H1 (cell line): ENCODE measurements at places on chromosomes 16 and 17. TPM values are rescaled to one million over a fixed set of nuclear protein-coding genes. Genes with fewer than 3 reads are reported as not detected.
A peak's percentile ranks its signal among the peaks of the same experiment; 100 is the strongest.

The FASN gene
- total RNA-seq = 559 and 561 TPM in 2 replicates

The CARD14 gene
- total RNA-seq = not detected in 2 replicates

The VMO1 gene
- not detected in 2 replicates for total RNA-seq

The GP1BA gene
- total RNA-seq = not detected in 2 replicates

The NOS2 gene
- 1.8 and 1.9 TPM in 2 replicates for total RNA-seq

The KRTAP17-1 gene
- not detected in 2 replicates for total RNA-seq

The SPATA32 gene
- not detected in 2 replicates for total RNA-seq

The CCDC78 gene
- total RNA-seq = 8.2 and 8.5 TPM in 2 replicates

The KCNG4 gene
- not detected in 2 replicates for total RNA-seq

The SEPTIN12 gene
- total RNA-seq = not detected in 2 replicates

The FOXN1 gene
- not detected in 2 replicates for total RNA-seq

DNA sequence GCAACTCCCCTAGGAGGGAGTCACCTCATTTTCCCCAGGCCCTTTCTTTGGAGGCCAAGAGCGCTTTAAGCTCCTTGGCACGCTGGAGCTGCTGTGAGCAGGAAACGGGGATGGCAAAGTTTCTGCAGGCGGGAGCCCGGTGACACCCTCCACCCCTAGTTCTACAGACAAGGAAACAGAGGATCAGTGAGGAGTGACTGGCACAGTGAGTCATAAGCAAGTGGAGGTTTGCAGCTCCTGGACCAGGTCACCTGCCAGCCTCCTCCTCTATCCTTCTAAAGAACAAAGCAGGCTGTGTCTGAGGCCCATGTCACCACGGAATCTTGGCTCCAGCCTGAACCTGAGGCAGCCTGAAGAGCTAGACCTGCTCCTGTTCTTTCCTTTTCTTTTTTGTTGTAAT, 141.9 kb downstream of the TMEM132E start:
- no peak for DNase-seq

DNA sequence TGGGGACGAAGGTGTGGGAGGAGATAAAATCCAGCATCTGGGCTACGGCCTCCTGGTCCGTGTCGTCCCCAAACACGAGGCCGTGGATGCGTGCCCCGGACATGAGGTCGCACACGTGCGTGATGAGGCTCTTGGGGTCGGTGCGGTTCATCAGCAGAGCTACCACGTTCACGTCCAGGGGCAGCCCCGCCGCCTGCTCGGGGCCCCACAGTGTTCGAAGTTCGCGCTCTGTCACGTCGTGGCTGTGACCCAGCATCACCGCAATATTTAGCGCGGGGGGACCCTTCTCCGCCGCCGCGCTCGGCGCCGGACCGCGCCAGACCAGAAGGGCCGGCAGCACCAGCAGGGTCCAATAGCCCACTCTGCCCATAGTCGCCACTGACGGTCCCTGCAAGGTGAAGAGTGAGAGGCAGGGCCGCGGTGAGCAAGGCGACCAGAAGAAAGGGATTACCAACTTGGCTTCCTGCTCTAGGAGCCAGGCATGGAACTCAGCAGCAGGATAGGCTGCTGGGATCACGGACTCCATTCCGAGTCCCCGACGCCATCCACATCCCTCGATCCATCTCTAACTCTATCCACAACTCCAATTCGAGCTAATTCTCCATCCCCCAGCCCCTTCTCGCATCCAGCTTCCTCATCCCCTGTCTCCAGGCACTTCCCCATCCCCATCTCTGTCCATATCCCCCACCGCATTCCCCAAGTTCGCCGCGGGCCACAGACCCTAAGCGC, 2.0 kb downstream of the GRIN2A start:
- DNase-seq = no peak

- no peak for DNase-seq
These were observed 7.3 kb upstream of the IL34 start for GRCh38 chr16:70638814-70639792.

DNA sequence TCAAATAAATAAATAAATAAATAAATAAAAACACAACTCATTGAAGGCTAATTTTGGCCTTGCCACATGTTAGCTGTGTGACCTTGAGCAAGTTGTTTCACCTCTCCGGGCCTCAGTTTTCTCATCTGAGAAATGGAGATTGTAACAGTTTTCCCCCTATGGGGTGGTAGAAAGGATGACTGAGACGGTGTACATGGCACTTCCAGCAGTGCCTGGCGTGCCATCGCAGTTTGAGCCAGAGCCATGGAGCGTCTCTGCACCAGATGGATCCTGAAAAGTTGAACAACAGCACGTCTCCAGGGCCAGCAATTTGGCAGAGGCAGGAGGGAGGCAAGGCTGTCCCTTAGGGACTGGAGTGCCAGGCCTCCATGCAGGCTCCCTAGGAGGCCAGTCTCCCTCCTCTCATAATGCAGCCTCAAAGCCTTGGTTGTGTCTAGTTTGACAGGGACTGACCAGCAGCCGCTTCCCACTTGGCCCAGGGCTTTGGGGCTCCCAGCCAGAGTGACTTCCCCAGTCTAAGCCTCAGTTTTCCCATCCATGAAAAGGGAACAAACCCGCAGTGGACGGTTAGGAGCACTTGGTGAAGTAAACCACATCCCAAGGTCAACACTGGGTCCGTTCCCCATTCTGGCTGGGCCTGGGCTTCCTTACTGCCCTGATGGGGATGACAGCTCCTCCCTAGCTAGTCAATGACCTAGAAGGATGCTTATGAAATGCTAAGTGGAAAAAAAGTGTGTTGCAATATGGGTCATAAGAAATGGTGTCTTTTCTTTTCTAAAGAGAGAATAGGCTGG, 19.3 kb downstream of the SOCS1 start:
- DNase-seq = no peak

GRCh38 chr17:8791910-8792270, 7.3 kb downstream of the MFSD6L start:
- DNase-seq = no peak

DNA sequence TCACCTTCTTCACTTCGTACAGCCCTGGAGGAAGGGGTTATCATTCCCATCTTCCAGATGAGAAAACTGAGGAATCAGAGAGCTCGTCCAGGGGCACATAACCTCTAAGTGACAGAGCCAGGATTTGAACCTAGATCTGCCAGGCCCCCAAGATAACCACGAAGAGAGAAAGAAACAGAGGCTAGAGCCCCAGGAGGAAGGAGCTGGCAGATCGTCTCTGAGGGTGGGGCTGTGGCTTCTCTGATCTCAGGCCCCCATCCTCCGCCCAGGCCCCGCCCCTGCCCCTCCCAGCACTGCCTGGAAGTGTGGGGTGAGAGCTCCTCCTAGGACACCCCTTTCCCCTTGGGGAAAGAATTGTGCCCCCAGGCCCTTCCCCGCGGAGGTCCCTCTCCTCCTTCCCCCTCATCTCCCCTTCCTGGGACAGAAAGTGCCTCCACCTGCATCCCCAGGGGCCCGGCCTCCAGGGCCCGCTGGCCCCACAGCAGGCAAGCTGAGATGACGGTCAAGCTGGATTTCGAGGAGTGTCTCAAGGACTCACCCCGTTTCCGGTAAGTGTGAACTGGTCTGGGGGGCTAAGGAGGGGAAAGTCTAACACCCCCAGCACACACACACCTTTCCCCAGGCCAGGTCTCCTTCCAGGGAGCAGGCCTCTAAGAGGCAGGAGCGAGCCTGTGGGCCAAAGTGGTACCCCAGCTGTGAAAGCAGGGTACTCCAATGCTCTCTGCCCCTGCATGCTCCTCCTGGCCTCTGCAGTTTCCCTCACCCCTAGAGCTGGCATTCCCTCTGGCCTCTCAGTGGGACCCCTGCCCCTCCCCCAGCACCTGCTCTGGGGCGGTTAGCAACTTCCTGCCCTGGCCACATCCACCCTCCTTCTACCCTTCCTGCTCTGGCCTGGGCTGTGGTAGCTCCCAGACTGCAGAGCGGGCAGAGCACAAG, at the start of gene ACAP1:
Gene ACAP1, plus strand, starts transcription at position 290 of the 936 bp plus-strand sequence. Its CDS starts 206 bp downstream, at position 496.
- DNase-seq = peak; percentile 44

- DNase-seq = no peak
These were observed 10.2 kb downstream of the DPEP1 start for GRCh38 chr16:89623511-89624261.

GRCh38 chr17:4186357-4186881, 43.4 kb downstream of the CYB5D2 start:
- DNase-seq = no peak

- no peak for DNase-seq
These were observed 105.5 kb downstream of the SPAG9 start for GRCh38 chr17:51015145-51015558.

DNA sequence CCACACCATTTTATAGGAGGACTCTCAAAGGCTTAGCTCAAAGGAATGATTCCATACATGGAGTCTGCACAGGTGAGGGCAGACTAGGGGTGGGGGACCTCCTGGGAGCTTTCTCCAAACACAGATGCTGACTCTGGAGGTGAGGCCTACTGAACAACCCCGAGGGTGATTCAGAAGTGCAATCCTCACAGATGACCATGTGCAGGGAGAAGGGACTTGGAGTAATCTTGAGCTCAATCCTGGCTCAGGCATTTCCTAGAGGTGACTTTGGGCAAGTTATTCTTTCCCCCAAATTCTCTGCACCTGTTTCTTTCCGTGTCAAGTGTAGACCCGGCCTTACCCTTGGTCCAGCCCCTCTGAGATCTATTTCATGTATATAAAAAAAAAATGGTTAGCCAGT, 401.5 kb downstream of the SLC39A11 start:
- DNase-seq = no peak

DNA sequence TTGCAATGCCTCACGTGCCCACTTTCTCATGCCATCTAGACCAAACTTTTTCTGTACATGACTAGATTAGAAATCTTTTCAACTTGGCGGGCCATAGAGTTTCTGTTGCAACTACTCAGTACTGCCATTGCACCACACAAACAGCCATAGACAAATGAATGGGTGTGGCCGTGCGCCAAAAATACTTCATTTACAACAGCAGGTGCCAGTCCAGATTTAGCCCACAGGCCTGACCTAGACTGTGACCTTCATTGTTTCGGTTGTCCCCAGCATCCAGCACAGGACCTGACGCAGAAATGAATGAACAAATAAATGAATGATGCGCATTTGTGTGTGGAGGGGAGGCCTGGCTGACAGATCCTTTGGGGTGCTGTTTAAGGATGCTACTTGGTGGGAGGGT, 14.3 kb upstream of the PDK2 start:
- no peak for DNase-seq

DNA sequence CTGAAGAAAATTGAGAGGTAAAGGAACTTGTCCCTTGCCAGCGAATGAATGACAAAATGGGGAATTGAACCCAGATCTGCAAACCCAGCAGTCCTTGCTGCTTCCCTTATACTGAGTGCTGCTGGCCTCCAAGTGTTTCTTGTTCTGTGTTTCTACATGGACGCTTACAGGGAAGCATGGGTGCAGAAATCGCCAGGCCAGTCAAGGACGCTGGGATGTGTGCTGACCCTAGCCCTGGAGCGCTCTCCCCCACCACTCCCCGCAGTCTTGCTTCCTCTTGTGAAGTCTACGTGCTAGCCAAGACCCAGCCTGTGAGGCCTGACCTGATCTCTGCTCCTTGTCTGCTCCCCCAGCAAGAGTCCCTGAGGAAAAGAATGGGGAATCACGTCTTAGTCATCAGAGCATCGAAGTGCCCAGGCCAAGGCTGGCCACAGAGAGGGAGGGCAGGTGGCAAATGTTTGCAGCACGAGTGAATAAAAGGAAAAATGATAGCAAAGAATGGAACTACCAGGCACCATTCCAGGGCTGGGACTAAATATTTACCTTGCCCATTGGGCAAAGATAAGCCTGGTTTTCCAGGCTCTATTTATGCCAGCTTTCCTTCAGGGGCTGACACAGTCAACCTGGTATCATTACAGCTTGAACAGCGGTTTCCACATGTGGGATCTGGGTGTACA, 17.4 kb downstream of the CA4 start:
- DNase-seq = no peak

DNA sequence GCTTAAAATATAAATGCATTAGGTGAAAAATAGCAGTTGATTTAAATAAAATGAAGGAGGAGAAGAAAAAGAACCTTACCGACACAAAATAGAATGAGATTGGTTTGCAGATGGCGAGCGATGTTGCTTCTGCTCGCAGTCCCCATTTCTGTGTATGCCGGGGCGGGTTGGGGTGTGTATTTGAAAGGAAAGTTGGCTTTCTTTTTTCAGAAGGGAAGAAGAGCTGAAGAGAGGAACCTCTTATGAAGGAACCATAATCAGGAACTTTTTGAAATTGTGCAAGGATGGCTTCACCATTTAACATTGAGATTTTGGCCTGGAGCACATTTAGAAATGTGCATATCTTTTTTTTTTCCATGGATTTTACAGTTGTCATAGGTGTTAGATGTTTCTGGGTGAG, at the start of gene IGSF6:
Gene IGSF6, minus strand, starts transcription at position 156 of the 400 bp plus-strand sequence. Its CDS starts 10 bp downstream, at position 146.
- no peak for DNase-seq

- DNase-seq = no peak
These were observed 21.1 kb upstream of the ZNF629 start for GRCh38 chr16:30808146-30808545.

DNA sequence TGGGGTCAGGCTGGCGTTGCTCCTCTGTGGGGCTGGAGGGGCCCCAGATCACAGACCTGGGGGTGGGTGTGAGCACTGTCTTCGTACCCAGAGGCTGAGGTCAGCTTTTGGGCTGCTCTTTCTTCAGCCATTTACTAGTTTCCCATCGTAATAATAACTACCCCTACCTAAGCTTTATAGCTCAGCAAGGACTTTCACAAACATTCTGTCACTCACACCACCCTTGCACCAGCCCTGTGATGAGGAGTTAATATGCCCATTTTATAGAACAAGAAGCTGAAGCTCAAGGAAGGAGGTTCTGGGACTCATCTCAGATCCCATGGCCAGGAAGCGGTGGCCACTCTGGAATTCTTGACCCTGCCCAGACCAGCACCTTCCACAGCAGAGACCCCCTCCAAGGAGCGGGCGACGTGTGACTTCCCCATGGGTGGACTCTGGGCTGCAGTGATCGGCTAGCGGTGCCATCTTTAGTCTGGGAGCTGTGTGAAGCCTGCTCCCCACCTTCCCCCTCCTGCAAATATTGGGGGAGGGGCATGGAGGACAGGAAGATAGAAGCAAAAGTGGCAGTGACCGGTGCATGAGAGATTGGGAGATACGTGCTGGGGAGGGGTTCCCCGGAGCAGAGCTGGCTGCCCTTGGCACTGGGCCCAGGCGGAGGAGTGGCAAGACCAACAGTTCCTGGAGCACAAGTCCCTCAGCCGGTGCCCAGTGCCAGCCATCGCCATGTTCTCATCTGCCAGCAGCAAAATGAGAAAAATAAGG, 81.8 kb upstream of the TOB1 start:
- DNase-seq = no peak

GRCh38 chr17:41329279-41329948, 13.9 kb upstream of the KRTAP17-1 start:
- peak; percentile 27 for DNase-seq

GRCh38 chr17:30393491-30393890, 14.8 kb downstream of the CPD start:
- no peak for DNase-seq

- DNase-seq = no peak
These were observed 2.3 kb downstream of the TMEM107 start for GRCh38 chr17:8173871-8174322.

DNA sequence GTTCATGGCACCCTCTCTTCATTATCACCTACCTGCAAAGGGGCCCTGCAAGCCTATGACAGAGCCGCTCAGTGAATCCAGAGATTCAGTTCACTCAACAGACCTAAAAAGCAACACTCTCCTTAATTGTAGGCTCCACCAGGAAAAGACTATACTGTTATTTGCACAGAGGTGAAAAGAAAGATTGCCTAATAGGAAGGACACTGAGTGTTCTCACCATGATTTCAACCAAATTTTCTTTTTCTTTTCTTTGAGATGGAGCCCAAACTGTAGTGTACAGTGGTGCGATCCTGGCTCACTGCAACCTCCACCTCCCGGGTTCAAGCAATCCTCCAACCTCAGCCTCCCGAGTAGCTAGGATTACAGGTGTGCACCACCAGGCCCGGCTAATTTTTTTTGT, 104.5 kb downstream of the PARN start:
- no peak for DNase-seq
